Stimulated activated CD8-positive, alpha-beta memory T cell treated with anti-CD3 and anti-CD28 coated beads, Interleukin-15, amount 100 ng/mL, for 4 hours (primary cell): ENCODE measurements at places on chromosomes 5 and 9.

DNA sequence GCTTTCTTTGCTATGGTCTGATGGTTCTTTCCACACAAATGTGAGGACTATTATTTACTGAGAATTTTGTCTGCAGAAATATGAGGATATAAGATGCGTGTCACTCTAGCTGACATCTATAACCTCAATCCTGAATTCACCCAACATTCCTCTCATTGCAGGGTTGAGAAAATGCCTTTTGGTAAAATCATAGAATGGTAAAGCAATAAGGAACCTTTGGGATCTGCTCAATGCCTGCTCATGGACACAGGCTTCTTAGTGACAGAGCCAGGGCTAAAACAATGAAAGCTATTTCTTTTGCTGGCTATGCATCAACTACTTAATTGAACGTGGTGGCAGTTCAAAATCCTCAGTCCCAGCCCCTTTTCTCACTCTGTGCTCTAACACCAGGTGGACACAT lies 199.6 kb downstream of the GAS1 start:
- no peak for DNase-seq

- DNase-seq: no peak
Measured at GRCh38 chr9:103025796-103026195, 30.7 kb downstream of the CYLC2 start.

GRCh38 chr5:176508603-176509002 lies 28.6 kb downstream of the RNF44 start:
- no peak for DNase-seq

GRCh38 chr5:2370626-2371418 lies 380.7 kb downstream of the IRX2 start:
- DNase-seq: no peak

DNA sequence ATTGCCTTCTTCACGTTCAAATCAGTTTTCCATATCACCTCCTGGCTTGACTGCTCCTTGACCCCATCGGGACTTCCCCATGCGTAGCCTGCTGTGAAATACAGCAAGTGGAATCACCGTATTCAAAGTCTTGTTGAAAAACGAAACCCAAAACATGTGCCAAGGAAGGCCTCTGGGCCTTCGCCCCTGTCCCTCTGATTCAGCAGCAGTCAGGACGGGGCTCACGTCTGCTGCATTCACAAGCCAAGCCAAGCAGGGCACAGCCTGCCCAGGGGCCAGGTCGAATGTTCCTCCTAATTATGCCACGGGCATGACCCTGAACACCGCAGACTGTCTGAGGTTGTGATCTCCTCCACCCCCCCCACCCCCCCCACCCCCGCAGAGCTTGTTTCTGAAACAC lies 960 bp upstream of the CTNND2 start:
- no peak for DNase-seq

DNA sequence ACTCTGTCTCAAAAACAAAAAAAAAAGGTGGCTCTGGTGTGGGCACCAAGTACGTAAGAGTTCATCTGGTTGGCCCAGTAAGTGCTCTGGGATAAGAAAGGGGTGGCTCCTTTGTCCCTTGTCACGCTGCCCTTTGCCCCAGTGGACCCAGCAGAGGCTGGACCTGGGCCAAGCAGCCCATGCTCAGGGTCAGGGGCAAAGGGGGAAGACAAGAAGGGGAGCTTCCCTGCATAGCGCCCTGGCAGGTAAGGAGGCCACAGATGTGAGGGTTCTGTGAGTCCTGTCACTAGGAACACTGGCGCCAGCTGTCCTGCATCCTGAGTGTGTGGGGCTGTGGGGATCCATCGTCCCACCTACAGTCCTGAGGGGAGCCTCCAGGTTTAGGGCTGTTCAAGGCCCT lies 65.3 kb downstream of the GADD45G start:
- DNase-seq: no peak

DNA sequence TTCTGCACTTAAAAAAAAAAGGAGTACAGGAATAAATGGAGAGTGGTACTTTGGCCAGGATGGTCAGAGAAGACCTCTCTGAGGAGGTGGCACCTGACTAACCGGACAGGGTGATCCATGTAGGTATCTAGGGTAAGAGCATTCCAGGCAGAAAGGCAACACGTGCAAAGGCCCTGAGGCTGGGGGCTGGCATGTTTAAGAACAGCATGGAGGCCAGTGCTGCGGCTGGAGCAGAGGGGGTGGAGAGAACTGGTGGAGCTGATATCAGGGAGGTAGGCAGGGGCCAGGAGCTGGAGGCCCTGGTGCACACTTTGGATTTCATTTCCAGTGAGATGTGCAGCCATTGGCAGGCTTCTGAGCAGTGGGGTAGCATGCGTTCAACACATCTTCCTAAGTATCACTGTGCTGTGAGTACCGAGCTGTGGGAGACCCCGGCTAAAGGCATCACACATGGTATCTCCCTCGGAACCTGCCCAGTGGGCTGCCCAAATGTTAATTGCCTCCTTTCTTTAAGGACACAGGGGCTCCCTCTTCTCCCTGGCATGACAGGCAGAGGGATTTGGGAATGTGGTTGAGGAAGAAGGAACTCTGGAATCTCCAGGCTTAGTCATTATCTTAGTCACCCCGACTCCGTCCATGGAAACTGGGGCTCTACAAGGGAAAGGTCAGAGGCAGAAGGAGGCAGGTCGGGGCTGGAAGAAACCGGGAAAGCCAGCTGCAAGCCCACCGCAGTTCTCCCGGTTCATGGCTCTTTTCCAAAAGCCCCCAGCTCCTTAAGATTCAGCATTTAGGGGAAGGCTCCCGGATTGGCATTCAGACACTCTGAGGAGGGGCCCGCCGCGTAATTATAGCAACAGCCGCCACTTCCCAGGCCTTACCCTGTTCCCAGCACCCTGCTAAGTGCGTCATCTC lies 18.6 kb downstream of the SLC6A7 start:
- DNase-seq: no peak

GRCh38 chr5:174327317-174327864 lies 281.9 kb downstream of the NSG2 start:
- no peak for DNase-seq
